Stimulated activated CD4-positive, alpha-beta T cell treated with anti-CD3 and anti-CD28 coated beads, Interleukin-4, amount 100 ng/mL, for 4 hours (primary cell): ENCODE measurements at places on chromosomes 11 and 22.

- no peak for DNase-seq
Measured at GRCh38 chr22:27531782-27532530, 269.6 kb downstream of the MN1 start.

- no peak for DNase-seq
Measured at GRCh38 chr11:86066033-86066432, 2.9 kb downstream of the PICALM start.

GRCh38 chr11:77085652-77086051 lies 17.0 kb upstream of the OMP start:
- no peak for DNase-seq

GRCh38 chr11:133945087-133945974 lies 11.4 kb downstream of the IGSF9B start:
- DNase-seq, result peak; percentile 70

GRCh38 chr11:71322192-71322735 lies 69.9 kb upstream of the SHANK2 start:
- no peak for DNase-seq

DNA sequence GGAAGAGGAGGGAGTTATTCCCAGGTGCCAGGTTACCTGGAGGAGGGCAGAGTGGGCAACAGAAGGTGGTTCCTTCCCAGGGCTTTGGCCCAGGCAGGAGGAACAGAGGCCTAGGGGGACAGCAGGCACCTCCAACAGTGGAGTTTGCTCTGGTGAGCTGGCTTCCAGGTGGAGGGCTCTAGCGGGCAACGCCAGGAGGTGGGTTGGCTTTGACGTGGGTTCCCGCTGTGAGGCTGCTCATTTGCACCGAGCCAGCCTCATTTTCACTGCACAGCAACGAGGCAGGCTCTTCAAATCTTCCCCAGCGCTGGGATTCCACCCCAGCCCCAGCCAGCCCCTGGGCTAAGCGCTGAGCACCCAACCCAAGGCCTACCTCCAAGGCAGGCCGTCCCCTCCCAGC lies 8.1 kb downstream of the IGSF9B start:
- no peak for DNase-seq

DNA sequence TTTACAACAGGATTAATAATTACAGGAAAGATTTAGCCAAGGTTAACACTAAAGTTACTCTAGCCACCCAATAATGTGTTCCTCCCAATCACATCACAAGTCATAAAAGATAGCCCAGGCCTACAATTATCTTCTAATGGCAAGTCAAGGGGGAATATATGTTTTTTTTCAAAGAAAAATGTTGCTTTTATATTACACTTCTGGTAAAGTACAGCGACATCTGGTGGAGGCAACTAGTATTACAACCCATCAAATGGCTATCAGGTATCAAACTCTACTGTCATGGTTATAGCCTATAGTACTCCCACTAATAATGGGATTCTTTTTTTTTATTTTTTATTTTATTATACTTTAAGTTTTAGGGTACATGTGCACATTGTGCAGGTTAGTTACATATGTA lies 71.8 kb downstream of the XRRA1 start:
- no peak for DNase-seq

GRCh38 chr11:783581-784015 lies 6.3 kb downstream of the CEND1 start:
- peak; percentile 10 for DNase-seq

- no peak for DNase-seq
Measured at GRCh38 chr22:37854946-37855345, 5.7 kb downstream of the EIF3L start.

GRCh38 chr11:133530501-133530835 lies 1.8 kb downstream of the OPCML start:
- no peak for DNase-seq

GRCh38 chr22:28942801-28943500 lies 59.6 kb downstream of the ZNRF3 start:
- DNase-seq, result no peak

GRCh38 chr22:40720538-40721256 lies 41.4 kb downstream of the MCHR1 start:
- DNase-seq, result no peak

GRCh38 chr11:102555091-102555490 lies 24.5 kb upstream of the MMP7 start:
- no peak for DNase-seq

DNA sequence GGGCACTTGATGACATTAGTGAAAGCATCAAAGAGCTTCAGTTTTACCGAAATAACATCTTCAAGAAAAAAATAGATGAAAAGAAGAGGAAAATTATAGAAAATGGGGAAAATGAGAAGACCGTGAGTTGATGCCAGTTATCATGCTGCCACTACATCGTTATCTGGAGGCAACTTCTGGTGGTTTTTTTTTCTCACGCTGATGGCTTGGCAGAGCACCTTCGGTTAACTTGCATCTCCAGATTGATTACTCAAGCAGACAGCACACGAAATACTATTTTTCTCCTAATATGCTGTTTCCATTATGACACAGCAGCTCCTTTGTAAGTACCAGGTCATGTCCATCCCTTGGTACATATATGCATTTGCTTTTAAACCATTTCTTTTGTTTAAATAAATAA lies 10.6 kb downstream of the REXO2 start:
- no peak for DNase-seq

DNA sequence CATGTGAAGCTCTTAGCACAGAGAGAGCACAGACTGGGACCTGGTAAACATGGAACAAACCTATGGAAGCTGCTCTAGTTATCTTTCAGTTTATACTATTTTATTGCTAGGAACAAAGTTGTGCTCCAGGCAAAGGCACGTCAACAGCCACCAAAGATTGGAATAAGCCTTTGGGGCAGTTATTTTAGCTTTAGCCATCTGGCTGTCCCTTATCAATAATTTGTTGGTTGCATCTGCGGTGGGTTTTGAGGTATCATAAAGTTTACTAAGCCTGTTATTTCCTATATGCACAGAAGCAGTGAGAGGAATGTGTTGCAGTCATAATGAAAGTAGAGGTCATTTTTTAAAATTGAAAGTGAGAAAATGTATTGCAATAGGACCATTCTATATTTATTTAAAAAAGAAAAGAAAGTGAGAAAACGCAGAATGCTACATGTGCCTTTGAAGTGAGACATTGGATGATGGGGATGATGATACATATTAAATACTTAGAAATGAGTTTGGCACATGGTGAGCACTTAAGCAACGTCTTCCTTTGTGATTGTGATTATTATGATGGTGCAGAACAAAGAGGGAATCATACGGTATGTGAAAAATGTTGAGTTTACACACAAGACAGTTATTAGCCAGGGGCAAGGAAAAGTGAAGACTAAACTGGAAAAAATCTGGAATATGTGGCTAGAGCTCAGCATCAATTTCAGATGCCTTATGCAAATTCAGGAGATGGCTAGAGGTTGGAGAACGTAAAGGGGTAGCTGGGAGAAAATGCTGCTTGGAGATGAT lies 58.3 kb downstream of the PRR5L start:
- no peak for DNase-seq

- no peak for DNase-seq
Measured at GRCh38 chr11:118602331-118602730, 5.1 kb upstream of the PHLDB1 start.

DNA sequence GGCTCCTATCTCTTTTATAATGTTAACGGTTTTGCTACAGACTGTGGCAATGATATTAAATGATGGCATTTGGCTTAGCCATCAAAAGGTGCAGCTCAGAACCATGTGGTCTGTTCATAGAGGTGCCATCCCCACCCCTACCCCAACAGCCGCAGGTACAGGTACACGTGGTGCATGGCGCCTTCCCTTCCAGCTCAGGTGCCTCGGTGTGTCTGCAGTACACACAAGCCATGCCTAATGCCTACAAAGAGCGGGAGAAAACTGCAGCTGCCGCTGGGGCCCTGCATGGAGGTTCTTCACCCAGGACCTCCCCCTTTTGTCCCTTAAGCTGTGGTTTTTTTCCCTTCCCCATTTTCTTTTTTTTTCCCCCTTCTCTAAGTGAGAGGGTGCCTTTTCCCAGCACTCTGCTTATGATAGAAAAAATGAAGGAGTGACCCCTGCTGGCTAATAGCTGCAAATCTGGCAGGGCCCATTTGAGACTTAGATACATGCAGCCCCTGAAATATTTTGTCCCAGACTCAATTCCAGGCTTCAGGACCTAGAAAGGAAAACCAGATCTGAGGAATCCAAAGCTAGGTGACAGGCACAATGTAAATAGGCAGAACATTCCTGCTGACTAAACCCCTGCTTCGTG lies 6.5 kb downstream of the OR52M1 start:
- DNase-seq, result no peak

DNA sequence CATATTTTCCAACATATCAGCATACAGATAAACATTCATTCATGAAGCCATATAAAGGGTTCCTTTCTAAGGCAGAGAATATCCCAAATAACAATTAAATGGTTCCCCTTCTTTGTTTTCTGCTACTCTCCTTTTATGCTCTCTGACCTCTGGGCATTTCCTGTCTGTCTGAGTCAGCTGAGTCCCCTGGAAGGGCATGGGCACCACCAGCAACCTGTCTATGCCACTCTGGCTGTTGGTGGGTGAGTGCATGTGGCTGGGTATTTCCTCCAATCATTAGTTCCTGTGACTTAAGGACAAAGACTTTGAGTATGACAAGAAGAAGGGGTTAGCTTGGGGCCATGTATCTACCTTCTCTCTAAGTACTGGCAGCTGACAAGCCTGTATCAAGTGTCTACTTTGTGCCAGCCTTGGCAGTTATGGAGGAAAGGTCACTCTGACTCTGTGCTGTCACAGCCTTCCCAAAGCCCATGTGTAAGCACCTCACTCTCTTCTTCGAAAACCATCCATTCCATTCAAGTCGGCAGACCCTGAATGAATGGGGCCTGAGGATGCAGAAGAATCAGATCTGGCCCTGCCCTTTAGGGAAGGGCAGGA lies 86.3 kb upstream of the PHOX2A start:
- no peak for DNase-seq

DNA sequence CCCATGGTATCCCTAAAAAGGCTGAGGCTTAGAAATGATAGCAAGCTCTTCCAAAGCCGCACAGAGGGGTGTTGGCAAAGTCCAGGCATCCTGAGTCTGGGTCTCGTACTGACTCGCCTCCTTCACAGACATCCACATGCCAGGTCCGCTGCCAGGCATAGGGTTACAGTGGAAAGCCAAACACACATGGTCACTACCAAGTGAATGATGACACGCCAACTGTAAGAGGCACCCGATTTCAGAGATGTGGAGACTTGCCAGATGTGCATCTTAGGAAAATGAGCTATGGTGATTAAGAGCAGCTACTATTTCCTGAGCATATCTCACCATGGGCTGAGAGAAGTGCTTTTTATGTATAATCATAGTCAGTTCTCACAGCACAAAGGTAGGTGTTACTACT lies 314.9 kb downstream of the MIAT start:
- no peak for DNase-seq

GRCh38 chr11:29093416-29094120 lies 923.3 kb downstream of the KCNA4 start:
- no peak for DNase-seq

DNA sequence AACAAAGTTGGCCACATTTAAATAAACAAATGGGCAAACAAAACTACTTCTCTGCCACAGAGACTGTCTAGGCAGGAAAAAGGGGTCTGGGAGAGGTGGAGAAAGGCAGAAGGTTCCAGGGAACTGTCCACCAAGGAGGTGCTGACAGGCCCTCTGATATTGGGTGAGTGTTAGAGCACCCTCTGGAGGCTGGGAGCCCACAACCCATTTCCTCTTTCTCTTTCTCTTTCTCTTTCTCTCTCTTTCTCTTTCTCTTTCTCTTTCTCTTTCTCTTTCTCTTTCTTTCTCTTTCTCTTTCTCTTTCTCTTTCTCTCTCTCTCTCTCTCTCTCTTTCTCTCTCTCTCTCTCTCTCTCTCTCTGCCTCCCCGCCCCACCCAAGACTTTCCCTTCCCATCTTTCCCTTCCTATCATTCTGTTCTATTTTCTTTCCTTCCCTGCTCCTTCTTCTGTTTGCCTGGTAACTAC lies 912.8 kb downstream of the DLG2 start:
- no peak for DNase-seq

- DNase-seq, result no peak
Measured at GRCh38 chr11:108757630-108758029, 92.8 kb downstream of the DDX10 start.

GRCh38 chr22:18078329-18079041 lies 695 bp downstream of the PEX26 start:
- DNase-seq, result peak; percentile 27

DNA sequence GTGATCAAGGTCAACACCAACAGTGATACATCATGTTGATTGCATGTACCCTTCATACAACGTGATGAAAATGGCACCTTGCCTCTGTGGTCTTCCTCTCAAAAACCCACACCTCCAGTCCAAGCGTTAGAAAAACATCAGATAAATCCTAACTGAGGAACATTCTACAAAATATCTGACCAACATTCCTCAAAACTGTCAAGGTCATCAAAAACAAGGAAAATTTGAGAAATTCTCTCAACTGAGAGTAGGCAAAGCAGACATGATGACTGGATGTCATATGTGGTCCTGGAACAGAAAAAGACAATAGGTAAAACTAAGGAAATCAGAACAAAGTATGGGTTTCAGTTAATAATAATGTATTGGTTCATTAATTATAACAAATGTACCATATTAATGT lies 64.0 kb upstream of the POU2AF1 start:
- DNase-seq, result no peak

- DNase-seq, result no peak
Measured at GRCh38 chr11:72157131-72157530, 21.6 kb downstream of the FOLR3 start.

- no peak for DNase-seq
Measured at GRCh38 chr22:49897015-49897684, 21.1 kb downstream of the ALG12 start.

GRCh38 chr11:68270196-68271022 lies 1.4 kb downstream of the C11orf24 start:
- no peak for DNase-seq

- DNase-seq, result no peak
Measured at GRCh38 chr11:84558085-84558905, 1068.8 kb downstream of the DLG2 start.

DNA sequence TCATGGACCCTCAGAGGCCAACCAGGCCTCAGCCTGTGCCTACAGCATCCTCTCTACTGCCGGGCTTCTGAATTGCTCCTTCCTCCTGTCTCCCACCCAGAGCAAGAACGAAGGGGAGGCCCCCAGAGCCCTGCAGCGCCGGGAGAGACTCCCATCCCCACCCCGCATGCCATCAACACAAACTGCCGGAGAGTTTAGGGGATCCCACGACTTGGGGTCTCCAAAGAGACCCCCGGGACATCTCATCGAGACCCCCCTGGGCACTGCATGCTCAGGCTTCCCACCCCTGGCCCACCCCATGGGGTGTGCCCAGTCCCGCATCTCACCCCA lies 8.3 kb upstream of the CD81 start:
- no peak for DNase-seq

GRCh38 chr11:8317159-8317558 lies 53.5 kb upstream of the LMO1 start:
- DNase-seq, result no peak

DNA sequence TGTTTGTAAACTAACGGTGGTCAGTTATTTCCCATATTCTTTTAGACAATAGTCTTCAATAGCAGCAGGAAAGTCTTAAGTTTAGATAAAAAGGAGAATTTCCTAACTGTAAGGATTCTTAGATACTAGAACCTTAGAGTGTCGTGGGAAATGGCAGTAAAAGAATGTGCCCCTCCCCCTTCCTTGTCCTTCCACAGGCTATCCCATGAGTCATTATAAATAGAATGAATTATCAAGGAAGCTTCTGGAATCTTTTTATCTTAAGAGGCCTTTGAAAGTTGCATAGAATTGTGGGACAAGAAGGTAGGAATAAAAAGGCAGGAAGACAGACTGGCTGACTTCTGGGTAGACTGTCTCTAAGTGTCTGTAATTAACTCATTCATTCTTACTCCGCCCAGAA lies 165.2 kb upstream of the TBCEL start:
- DNase-seq, result no peak
